ENCODE measurements at places on chromosomes 7 and 10. TPM values are rescaled to one million over a fixed set of nuclear protein-coding genes. Genes with fewer than 3 reads are reported as not detected.

DNA sequence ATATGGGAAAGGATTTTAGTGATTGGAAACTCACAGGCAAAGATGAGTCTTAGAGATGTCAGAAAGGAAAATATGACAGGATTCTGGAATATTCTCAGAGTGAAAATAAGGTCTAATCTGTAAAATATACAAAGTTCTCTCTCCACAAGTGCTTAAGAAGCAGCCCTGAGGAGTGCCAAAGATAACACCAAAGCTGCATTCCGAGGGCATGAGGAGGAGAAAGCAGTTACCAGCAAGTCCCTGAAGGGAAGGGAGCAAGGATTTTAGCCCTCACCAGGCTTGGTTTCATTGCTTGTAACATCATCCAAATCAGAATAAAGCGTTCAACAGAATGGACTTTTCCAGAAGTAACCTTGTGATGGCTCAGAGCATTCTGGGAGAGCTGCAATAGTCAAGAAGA lies 31.4 kb upstream of the DLX6 start:
- no peak for DNase-seq

DNA sequence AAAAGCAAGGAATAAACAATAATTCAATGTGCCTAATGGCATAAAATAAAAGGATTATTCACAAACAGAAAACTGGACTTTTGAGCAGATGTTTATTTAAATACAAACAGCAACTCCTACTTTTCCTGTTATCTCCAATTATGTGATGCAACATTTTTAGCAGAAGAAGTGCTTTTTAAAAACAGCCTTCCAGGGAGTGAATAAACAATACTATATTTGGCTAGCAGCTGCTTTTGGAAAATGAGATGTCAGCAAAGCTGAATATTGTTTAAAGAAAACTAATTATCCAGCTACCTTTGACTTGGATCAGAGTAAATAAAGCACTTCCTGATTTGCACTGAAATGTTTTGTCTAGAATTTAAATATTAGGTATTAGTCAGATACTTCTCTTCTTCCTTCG lies 23.2 kb downstream of the CDK1 start:
- DNase-seq, result no peak

- no peak for DNase-seq
Observed at GRCh38 chr7:15503603-15504290, 58.1 kb downstream of the AGMO start.

DNA sequence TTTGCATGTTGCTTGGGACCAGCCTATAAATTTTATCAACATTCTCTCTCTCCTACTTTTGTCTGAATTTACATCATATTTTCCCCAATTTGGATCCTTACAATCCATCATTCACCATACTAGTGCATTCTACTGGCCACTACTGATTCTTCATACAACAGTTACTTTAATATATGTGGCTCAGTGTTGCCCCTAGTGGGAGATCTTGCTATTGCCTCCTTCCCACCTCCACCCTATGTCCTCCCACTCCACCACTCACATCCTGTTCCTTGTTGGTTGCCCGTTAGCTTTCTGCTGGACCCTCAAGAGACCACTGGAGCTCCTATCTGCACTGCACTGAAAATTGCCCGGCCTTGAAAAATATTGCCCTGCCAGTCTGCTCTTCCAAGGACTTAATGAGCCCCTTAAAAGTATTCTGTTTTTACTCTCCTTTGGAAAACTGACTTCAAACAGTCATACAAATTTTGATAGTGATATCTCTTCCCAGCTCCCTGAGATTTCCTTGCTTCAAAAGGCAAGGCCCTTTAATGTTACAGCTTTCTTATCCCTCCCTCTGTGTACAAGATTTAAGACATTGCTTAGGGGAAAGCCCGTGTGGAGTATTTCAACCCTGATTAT lies 243.2 kb upstream of the TMEM229A start:
- DNase-seq, result no peak

Gene NACAD
- polyA plus RNA-seq, result 4.4 TPM

- DNase-seq, result no peak
Observed at GRCh38 chr7:55245271-55245723, 119.8 kb upstream of the LANCL2 start.

All from forelimb muscle (tissue), 1 donor.